ENCODE measurements at places on chromosomes 7 and 10. TPM values are rescaled to one million over a fixed set of nuclear protein-coding genes. Genes with fewer than 3 reads are reported as not detected.

- no peak for DNase-seq
Observed at GRCh38 chr7:51543801-51544553, 227.4 kb upstream of the COBL start.

GRCh38 chr10:103713676-103714075 is 141.7 kb downstream of the SH3PXD2A start:
- DNase-seq, result no peak

DNA sequence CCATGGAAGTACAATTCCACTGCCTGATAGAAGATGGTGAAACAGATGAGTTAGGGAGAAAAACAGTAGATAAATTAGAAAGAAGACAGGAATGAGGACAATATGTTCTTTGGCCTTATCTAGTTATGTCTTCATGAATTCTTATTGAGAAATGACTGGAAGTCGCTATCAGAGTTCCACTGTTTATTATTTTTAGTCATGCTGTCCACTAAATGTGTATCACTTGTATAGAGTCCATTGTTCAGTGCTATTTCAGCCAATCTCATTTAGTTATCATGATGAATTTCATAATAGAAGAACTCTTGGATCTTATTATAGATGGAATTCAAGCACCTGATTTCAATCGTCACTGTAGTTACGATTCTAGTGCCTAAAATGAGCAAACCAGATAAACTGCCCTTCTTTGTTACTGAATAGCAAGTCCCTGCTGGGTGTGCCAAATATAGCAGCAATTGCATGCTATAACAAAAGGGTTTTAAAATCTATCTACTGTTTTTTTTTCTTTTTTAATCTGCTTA is 177.7 kb upstream of the COL1A2 start:
- no peak for DNase-seq

- no peak for DNase-seq
Observed at GRCh38 chr10:129472696-129473555, 5.9 kb downstream of the MGMT start.

- DNase-seq, result no peak
Observed at GRCh38 chr7:29375641-29376562, 181.3 kb downstream of the CHN2 start.

- DNase-seq, result no peak
Observed at GRCh38 chr7:14691034-14691433, 211.5 kb downstream of the DGKB start.

DNA sequence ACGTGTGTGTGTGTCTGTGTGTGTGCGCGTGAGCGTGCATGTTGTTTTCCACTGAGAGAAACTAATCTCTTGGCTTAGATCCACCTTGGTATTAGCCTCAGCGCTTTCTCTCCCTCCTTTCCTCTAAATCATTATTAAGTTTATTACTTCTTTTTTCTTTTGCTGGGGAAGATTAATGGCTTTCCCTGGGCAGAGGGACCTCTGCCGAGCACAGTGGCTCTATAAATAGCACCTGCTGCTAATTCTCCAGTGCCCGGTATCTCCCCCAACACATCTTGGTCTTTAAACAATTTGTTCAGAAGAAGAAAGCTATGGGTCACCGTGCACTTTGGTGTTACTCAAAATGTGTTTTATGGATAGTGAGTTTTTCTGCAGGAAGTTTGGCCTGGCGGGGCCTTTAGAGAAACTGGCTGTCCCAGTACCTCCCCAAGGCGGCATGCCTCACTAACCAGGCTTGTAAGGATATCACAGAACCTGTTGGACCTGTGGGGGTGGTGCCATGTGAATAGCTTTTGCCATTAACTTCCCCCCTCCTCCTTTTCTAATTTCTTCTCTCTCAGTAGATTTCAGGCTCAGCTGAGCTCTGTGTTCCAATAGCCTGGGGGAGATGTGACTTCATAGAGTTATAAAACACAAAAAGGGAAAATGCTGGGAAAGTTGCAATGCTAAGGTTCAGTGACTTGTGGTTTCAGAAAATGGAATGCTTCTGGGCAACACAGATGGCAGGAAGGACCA is 70.1 kb upstream of the RAB11FIP2 start:
- DNase-seq, result no peak

DNA sequence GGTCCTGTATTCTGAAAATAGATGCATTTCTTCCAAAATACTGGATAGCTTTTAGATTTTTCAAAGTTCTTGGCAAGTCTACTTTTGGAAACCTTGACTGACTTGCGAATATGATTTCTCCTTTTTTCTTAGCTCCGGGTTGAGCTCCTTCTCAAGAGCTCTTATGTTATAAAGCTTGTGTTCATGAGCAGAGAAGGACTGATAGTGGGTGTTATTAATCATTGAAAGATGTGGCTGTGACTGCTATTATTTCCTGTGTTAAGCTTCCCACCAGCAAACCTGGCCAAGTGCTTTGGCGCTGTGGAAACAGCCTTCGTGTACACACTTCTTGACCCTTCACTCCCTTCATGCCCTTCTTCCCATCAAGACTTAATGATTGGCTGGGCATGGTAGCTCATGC is 98.2 kb downstream of the KIAA1217 start:
- no peak for DNase-seq

GRCh38 chr10:31102421-31102820 is 70.8 kb upstream of the ZNF438 start:
- DNase-seq, result no peak

Gene TMEM236
- total RNA-seq, result 0.20 TPM

Gene BET1
- 26.9 TPM for total RNA-seq

Gene VGF
- total RNA-seq, result not detected

Gene CALCR
- not detected for total RNA-seq

Gene SVOPL
- 1.3 TPM for total RNA-seq

Gene CALHM3
- total RNA-seq, result not detected
